ENCODE measurements at places on chromosomes 13 and 19.

GRCh38 chr13:64414381-64414780 is 2815.8 kb downstream of the PCDH9 start:
- no peak for DNase-seq

DNA sequence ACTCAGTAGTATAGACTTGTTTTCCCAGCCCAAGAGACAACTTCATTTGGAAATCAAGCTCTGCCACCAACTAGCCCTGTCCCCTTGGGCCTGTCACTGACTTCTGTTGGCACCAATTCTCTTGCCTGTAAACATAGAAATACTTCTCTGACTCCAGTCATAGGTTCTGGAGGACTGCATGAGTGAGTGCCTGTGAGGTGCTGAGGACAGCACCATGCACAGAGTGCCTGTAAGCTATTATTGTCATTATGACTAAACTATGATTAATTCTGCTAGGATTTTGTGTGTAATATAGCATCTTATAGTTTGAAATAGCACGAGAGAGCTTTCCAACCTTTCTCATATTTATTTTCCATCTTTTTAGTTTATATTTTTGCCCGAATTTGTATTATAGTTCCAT is 247.9 kb downstream of the MYO16 start:
- DNase-seq = no peak

DNA sequence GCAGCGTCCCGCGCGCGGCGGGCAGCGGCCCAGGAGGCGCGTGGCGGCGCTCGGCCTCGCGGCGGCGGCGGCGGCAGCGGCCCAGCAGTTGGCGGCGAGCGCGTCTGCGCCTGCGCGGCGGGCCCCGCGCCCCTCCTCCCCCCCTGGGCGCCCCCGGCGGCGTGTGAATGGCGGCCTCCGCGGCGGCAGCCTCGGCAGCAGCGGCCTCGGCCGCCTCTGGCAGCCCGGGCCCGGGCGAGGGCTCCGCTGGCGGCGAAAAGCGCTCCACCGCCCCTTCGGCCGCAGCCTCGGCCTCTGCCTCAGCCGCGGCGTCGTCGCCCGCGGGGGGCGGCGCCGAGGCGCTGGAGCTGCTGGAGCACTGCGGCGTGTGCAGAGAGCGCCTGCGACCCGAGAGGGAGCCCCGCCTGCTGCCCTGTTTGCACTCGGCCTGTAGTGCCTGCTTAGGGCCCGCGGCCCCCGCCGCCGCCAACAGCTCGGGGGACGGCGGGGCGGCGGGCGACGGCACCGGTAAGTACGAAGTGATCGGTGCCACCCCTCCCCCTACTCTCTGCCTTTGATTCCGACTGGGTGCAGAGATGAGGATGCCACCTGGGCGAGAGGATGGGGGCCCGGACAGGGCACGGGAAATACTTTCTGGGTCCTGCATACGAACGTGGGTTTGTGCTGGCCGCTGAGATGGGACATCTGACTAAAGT is 874 bp downstream of the TRIM28 start:
- DNase-seq = peak; percentile 95

GRCh38 chr13:112902101-112902651 is 66.8 kb upstream of the MCF2L start:
- no peak for DNase-seq

DNA sequence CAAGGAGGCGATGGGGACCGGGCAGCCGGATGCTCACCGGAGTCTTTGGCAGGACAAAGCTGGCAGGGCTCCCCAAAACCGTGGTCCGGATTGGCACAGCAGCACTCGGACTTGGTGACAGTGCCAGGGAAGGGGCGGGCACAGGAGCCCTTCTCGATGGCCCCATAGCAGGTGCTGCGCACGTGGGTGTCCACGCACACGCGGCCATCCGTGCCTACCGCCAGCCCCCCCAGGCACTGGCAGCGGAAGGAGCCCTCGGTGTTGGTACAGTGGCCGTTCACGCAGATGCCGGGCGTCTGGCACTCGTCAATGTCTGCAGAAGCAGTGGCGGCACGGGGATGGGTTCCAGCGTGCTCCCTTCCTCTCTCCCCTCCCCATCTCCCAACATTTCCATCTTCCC is 17.9 kb downstream of the FBN3 start:
- DNase-seq = no peak

- no peak for DNase-seq
Measured at GRCh38 chr13:36329361-36329760, 16.8 kb downstream of the SPART start.

DNA sequence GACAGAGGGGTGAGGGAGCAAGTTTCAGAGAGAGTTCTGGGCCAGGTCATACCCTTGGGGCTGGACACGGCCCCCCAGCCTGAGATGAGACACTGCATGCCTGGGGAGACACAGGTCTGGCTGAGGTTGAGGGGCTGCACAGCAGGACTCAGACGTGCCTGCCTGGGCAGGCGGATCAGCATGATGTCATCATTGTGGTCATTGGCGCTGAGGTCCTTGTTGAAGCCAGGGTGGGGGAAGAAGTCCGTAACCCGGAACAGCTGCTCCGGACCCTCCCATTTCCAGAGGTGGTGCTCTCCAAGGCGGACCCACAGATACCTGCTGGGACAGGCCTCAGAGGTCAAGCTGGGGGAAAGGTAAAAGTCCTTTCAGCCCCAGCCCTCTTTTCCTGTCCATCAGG is 5.0 kb upstream of the KLK8 start:
- no peak for DNase-seq

- DNase-seq = no peak
Measured at GRCh38 chr13:30720172-30720869, 15.0 kb upstream of the ALOX5AP start.

GRCh38 chr19:791007-791566 is 6.2 kb upstream of the PTBP1 start:
- no peak for DNase-seq

GRCh38 chr13:93926425-93926824 is 553.1 kb downstream of the DCT start:
- no peak for DNase-seq

GRCh38 chr13:114004420-114005205 is 30.7 kb upstream of the C13orf46 start:
- DNase-seq = no peak

All from GM12891 (cell line).